Stimulated activated CD4-positive, alpha-beta T cell treated with anti-CD3 and anti-CD28 coated beads, Interleukin-12 subunit alpha, Interleukin-12 subunit beta, amount 100 ng/mL, for 4 hours (primary cell): ENCODE measurements at places on chromosomes 13 and 19.

GRCh38 chr13:101624210-101624922 lies 171.9 kb downstream of the ITGBL1 start:
- DNase-seq, result no peak

DNA sequence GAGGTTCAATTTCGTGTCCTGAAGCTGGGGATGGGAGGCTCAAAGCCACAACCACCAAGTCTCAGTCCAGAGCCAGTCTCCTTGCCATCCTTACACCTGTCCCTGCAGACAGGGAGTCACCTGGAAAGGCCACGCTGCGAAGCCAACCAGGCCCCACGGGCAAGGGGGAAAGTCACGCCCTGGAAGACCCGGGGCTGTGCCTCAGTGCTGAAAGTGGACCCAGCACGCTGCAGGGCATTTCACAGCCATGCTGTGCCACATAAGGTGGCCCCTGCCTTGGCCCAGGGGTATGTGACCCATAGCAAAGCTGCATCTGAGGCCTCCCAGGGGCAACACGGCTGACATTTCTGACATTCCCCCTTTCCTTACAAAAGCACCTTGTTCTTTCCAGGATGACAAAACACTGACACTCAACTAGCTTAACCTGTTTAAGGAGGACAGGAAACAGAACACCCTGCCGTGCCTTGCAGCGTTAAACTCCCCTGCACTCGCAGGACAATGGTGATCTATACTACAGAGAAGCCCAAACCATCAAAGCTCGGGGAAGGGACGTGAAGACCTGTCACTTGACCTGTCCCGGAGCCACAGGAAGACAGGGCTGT lies 14.8 kb downstream of the CHERP start:
- DNase-seq, result no peak

- DNase-seq, result peak; percentile 69
These were observed 630 bp downstream of the RNF126 start for GRCh38 chr19:662207-662961.

- DNase-seq, result no peak
These were observed 5.8 kb downstream of the MISP3 start for GRCh38 chr19:14078411-14078810.

- no peak for DNase-seq
These were observed 87.8 kb downstream of the IPO5 start for GRCh38 chr13:98041081-98041820.

GRCh38 chr13:33353646-33354045 lies 68.1 kb upstream of the STARD13 start:
- DNase-seq, result no peak

GRCh38 chr13:21326155-21327031 lies 132.7 kb downstream of the ZDHHC20 start:
- no peak for DNase-seq

GRCh38 chr13:27039171-27039701 lies 132.4 kb downstream of the USP12 start:
- DNase-seq, result no peak
